ENCODE measurements at places on chromosomes 4 and X. TPM values are rescaled to one million over a fixed set of nuclear protein-coding genes. Genes with fewer than 3 reads are reported as not detected.

Gene DMP1
- total RNA-seq, result not detected

Gene ZNF185
- 0.75 TPM for total RNA-seq

Gene PPA2
- total RNA-seq, result 61.0 TPM

Gene CACNA1F
- 0.93 TPM for total RNA-seq

Gene SLBP
- 107 TPM for total RNA-seq

Gene NUDT11
- total RNA-seq, result 0.73 TPM

Gene VMA21
- total RNA-seq, result 39.8 TPM

Gene KLB
- total RNA-seq, result not detected

Gene CENPI
- 25.0 TPM for total RNA-seq

Gene TBC1D25
- 21.7 TPM for total RNA-seq

Gene ABLIM2
- not detected for total RNA-seq

Gene MAGEA8
- total RNA-seq, result not detected

Gene RHOXF2B
- not detected for total RNA-seq

Gene F8A2
- not detected for total RNA-seq

DNA sequence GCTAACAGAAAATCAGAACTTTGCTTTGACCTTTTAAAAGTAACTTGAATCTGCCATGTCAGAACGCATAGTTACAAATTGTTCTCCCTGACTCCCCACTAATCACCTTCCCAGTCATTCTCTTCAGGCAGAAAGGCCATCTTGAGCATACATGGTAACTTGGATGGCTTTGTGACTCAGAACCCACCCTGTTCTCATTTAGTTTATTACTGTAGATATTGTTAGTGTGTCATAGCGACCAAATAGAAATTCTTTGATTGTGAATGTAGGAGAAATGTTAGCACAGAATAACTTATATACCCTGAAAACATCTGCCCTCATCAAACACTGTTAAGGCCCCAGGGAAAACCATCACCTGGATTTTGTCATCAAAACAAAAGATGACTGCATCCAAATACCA, 382.0 kb downstream of the MAGEB5 start:
- no peak overlapping the region for H3K27ac ChIP-seq
- no peaks in the 10 kb centered on the region for H3K27me3 ChIP-seq
- no peaks in the 10 kb centered on the region for H3K4me1 ChIP-seq
- no peak overlapping the region for H3K4me3 ChIP-seq
- no peak for DNase-seq
- H3K36me3 ChIP-seq, result no peaks in the 10 kb centered on the region

DNA sequence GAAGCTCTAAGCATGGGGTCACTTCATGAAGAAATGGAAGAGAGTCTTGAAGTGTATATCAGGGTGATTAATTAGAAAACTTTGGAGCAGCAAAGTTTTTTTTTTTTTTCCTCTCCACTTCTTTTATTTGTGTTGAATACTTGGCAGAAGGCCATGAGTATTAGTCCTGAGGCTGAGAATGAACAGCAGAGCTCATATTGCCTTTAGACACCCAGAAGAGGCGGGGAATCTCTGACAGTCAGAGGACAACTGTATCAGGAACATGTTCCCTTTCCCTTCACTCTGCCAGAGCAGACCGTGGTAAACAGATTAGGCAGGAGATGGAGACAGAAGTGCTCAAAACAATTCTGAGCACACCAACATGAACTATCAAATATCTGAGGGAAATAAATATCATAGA, 300.9 kb downstream of the FAM47A start:
- no peaks in the 10 kb centered on the region for H3K36me3 ChIP-seq
- no peaks in the 10 kb centered on the region for H3K4me1 ChIP-seq
- no peak for DNase-seq
- no peak overlapping the region for H3K27ac ChIP-seq

GRCh38 chr4:94378047-94378446, 35.4 kb upstream of the HPGDS start:
- no peak for DNase-seq
- no peaks in the 10 kb centered on the region for H3K36me3 ChIP-seq
- H3K27ac ChIP-seq, result no peak overlapping the region
- H3K4me1 ChIP-seq, result no peaks in the 10 kb centered on the region
- H3K27me3 ChIP-seq, result peaks cover 11% of the 10 kb centered on the region

GRCh38 chrX:112839856-112840255, 775 bp downstream of the AMOT start:
- DNase-seq, result no peak
- H3K4me1 ChIP-seq, result peaks cover 16% of the 10 kb centered on the region
- H3K36me3 ChIP-seq, result no peaks in the 10 kb centered on the region
- no peak overlapping the region for H3K27ac ChIP-seq
- H3K4me3 ChIP-seq, result peak overlapping the region; percentile 75

GRCh38 chr4:15001248-15001868, 923 bp upstream of the CPEB2 start:
- no peaks in the 10 kb centered on the region for H3K27me3 ChIP-seq
- H3K4me1 ChIP-seq, result peaks cover 25% of the 10 kb centered on the region
- peak overlapping the region; percentile 94 for H3K27ac ChIP-seq
- peaks cover 5% of the 10 kb centered on the region for H3K36me3 ChIP-seq

DNA sequence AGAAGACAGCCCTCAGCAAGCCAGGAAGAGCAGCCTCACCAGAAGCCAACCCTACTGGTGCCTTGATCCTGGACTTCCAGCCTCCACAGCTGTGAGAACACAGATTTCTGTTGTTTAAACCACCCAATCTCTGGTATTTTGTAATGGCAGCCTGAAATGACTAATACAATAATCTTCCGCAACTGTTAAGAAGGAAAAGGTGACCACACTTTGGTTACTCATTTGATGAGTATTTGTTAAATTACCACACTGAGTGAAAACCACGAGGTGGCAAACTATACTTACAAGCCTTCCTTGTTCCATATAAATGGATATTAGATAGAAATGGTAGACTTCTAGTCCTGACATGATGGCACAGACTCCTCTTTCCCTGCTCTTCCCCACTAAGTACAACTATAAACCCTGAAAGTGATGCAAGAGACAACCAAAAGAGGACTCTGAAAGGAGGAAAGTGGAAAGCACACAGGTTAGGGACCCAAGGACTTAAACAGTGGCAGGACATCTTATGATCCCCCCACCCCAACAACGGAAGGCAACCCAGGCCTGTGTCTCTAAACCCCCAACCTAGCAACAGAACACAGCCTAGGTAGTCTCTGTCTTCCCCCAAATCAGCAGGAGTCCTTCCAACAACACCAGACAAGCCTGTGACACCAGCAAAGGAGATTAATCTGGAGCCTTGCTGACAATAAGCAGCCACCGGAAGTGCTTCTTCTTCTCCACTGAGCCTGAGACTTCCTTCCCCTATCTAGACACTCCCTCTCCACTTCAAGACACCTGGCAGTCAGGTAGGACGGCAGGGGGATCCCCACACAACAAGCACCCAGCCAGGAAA, 12.3 kb downstream of the ZNF182 start:
- no peak overlapping the region for H3K4me3 ChIP-seq
- peaks cover 94% of the 10 kb centered on the region for H3K36me3 ChIP-seq
- H3K27ac ChIP-seq, result peak overlapping the region; percentile 52
- H3K4me1 ChIP-seq, result peaks cover 18% of the 10 kb centered on the region

- no peak for DNase-seq
- H3K27ac ChIP-seq, result peak overlapping the region; percentile 93
- H3K36me3 ChIP-seq, result peaks cover 3% of the 10 kb centered on the region
- peak overlapping the region; percentile 72 for H3K4me3 ChIP-seq
- peaks cover 16% of the 10 kb centered on the region for H3K4me1 ChIP-seq
Observed at GRCh38 chrX:107742700-107743191, 32.8 kb downstream of the TSC22D3 start.

- H3K27ac ChIP-seq, result no peak overlapping the region
- DNase-seq, result no peak
- H3K4me1 ChIP-seq, result no peaks in the 10 kb centered on the region
Observed at GRCh38 chr4:14096396-14096965, 469.0 kb upstream of the BOD1L1 start.

DNA sequence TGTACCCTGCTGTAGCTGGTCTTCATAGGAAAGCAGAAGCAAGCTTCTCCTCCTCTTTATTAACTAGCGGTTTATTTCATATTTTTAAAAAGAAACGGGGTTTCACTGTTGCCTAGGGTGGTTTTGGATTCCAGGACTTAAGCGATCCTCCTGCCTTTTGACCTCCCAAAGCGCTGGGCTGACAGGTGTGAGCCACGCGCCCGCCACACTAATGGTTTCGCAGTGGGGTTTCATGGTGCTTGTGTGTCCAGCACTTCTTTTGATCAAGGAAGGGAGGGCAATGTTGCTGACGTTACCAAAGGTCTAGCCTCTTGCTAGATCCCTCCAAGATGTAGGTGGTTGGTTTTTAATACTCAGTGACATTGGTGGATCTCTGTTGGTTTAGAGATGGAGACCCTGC, 1.4 kb downstream of the MAEA start:
- peaks cover 15% of the 10 kb centered on the region for H3K36me3 ChIP-seq
- DNase-seq, result no peak
- H3K27me3 ChIP-seq, result no peaks in the 10 kb centered on the region
- H3K4me1 ChIP-seq, result peaks cover 44% of the 10 kb centered on the region
- peak overlapping the region; percentile 90 for H3K27ac ChIP-seq
- H3K4me3 ChIP-seq, result peak overlapping the region; percentile 94

GRCh38 chr4:163556177-163556576, 61.7 kb downstream of the TMA16 start:
- DNase-seq, result no peak
- H3K27ac ChIP-seq, result no peak overlapping the region
- H3K36me3 ChIP-seq, result no peaks in the 10 kb centered on the region
- H3K4me3 ChIP-seq, result no peak overlapping the region

DNA sequence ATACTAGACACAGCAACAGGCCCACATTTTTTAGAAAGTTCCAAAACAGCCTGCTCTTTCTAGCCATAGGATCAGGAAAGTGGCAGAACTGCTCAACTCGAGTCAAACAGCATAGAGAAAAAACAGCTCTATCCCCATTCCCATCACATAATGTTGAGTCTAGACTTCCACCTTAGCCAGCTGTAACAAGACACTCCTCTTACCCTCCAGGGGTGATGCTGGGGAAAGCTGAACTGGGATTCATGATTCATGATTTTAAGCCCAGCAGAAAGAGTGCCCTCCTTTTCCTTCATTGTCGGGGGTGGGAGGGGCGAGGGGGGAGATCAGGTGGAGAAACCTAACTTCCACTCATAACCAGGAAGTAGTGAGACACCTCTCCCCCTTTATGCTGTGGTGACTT, 86.1 kb downstream of the CENPC start:
- no peaks in the 10 kb centered on the region for H3K27me3 ChIP-seq
- H3K4me3 ChIP-seq, result no peak overlapping the region
- no peak for DNase-seq

GRCh38 chrX:127558811-127559210, 493.4 kb downstream of the ACTRT1 start:
- DNase-seq, result no peak
- H3K36me3 ChIP-seq, result no peaks in the 10 kb centered on the region
- no peak overlapping the region for H3K4me3 ChIP-seq
- no peak overlapping the region for H3K27ac ChIP-seq
- H3K27me3 ChIP-seq, result no peaks in the 10 kb centered on the region

GRCh38 chrX:77118686-77119085, 328.5 kb upstream of the FGF16 start:
- DNase-seq, result no peak
- H3K4me3 ChIP-seq, result no peak overlapping the region
- H3K36me3 ChIP-seq, result no peaks in the 10 kb centered on the region
- no peaks in the 10 kb centered on the region for H3K4me1 ChIP-seq

DNA sequence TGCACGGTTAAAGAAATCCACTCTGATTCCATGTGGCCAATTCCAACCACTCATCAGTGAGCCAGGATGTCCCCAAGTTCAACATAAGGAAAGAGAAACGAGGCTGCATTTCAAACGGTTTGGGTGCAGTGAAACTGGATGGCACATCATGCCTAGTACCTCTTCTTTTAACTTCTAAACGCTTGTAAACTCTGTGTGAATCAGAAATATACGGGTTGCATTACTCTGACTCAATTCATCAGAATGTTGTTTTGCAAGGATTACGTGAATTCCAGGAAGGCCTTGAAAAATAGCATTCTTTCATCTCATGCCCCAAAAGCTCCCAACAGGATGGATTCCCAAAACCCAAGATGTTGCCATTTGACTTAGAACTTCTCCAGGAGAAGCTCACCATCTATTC, 270.4 kb downstream of the LDB2 start:
- DNase-seq, result no peak
- H3K4me3 ChIP-seq, result no peak overlapping the region
- no peaks in the 10 kb centered on the region for H3K27me3 ChIP-seq
- H3K27ac ChIP-seq, result no peak overlapping the region
- H3K36me3 ChIP-seq, result no peaks in the 10 kb centered on the region
- no peaks in the 10 kb centered on the region for H3K4me1 ChIP-seq

- no peak overlapping the region for H3K27ac ChIP-seq
- no peak overlapping the region for H3K4me3 ChIP-seq
- peaks cover 12% of the 10 kb centered on the region for H3K27me3 ChIP-seq
- no peaks in the 10 kb centered on the region for H3K4me1 ChIP-seq
Observed at GRCh38 chr4:168736860-168737805, 240.3 kb downstream of the PALLD start.

GRCh38 chrX:35507701-35508100, 290.4 kb upstream of the MAGEB16 start:
- no peak for DNase-seq
- no peaks in the 10 kb centered on the region for H3K27me3 ChIP-seq
- H3K36me3 ChIP-seq, result no peaks in the 10 kb centered on the region
- no peaks in the 10 kb centered on the region for H3K4me1 ChIP-seq

DNA sequence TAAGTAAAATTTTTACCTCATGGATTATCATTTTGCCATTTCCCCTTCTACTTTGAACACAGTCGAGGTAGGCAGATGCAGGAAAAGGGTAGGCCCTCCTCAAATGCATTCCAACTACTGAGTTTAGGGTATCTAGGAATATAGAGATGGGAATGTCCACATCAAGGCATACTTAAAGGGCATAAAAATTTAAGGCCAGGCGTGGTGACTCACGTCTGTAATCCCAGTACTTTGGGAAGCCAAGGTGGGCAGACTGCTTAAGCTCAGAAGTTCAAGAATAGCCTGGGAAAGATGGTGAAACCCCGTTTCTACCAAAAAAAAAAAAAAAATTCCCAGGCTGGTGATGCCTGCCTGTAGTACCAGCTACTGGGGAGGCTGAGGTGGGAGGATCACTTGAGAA, 146.5 kb downstream of the PDGFC start:
- H3K27ac ChIP-seq, result no peak overlapping the region
- H3K4me1 ChIP-seq, result no peaks in the 10 kb centered on the region
- no peaks in the 10 kb centered on the region for H3K36me3 ChIP-seq
- no peak for DNase-seq
- H3K4me3 ChIP-seq, result no peak overlapping the region
- no peaks in the 10 kb centered on the region for H3K27me3 ChIP-seq

DNA sequence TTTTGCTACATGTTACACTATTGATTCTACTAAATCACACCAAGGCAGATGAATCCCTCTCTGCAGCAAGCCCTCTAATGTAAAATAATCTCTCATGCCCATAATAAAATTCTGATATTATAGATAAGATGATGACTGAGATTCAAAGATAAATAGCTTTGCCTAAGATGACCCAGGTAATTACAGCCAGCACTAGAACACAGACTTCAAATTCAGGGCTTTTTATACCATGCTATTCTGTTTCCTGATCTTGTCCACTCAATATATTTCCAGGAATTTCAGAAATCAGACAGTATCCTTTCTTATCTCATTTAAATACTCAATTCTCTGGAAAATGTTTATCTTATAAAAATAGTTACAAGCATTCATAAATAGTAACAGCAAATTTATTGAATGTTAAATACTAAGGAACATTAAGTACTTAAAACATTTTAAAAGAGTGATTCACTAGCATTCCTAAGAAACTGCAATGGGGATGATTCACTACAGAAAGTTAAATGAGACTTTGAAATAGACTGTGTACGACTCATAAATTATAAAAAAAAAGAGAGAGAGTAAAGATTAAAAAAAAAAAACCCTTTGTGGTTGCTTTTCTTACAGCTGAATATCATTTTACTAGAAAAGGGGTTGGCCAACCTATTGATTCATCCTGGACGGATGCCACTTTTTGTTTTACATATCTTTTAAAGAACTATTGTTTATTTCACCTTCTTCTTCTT, 45.8 kb upstream of the IL21 start:
- H3K27ac ChIP-seq, result peak overlapping the region; percentile 12
- no peaks in the 10 kb centered on the region for H3K36me3 ChIP-seq
- H3K27me3 ChIP-seq, result peaks cover 3% of the 10 kb centered on the region
- peaks cover 62% of the 10 kb centered on the region for H3K4me1 ChIP-seq
- no peak for DNase-seq
